ENCODE measurements at places on chromosomes 5 and 9.

GRCh38 chr5:128494516-128494915 is 43.5 kb downstream of the FBN2 start:
- DNase-seq: no peak

DNA sequence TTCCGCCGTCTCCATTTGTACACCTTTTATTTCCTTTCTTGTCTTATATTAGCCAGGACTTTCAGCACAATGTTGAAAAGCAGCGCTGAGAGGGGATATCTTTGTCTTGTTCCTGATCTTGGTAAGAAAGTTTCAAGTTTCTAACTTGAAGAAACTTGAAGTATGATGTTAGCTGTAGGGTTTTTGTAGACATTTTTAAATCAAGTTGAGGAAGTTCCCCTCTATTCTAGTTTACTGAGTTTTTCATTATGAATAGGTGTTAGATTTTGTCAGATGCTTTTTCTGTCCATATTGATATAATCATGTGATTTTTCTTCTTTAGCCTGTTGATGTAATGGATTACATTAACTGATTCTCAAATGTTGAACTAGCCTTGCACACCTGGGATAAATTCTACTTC is 425.7 kb downstream of the PIK3R1 start:
- DNase-seq: no peak

GRCh38 chr5:119814655-119815054 is 185.3 kb downstream of the FAM170A start:
- DNase-seq: no peak

GRCh38 chr9:127112735-127113161 is 9.7 kb downstream of the ANGPTL2 start:
- DNase-seq: no peak

DNA sequence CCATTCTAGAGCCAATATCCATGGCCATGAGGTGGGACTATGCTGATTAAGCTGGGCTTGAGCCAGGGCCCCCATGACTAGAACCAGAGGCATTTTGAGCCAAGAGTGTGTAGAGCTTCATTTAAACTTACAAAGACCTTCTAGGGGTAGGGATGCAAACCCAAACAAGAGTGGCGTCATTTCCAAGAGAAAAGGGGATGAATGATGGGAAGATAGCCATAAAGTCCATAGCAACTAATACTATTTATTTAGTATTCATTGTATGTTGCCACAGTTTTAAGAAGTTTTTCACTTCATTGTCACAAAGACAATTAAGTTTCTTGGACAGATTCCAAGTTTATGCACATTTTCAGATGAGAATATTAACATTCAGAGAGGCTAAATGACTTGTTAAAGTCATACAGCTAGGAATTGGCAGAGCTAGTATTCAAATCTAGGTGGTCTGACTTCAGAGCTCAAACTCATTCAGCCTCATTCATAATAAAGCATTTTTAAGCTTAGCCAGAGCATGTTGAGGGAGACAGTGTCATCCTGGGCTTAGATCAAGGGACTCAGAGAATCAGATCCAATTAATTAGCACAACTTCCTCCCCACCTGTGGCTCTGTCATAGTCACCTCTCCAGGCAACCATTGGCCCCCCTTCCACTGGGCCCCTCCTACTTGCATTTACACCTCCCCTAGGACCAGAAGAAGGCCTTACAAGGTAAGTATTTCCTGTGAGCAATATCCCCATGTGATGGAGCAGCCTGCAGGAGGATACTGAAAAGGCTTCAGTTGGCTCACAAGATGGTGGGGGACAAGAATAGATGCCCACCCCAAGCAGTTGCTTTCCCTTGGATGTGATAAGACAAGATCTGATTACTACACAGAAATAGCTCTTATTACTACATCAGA is 95.0 kb upstream of the PCSK1 start:
- DNase-seq: no peak

- no peak for DNase-seq
Measured at GRCh38 chr5:105230516-105231157, 1668.0 kb upstream of the NUDT12 start.

- DNase-seq: no peak
Measured at GRCh38 chr9:124357721-124358361, 57.4 kb downstream of the PSMB7 start.
